ENCODE measurements at places on chromosomes 11 and 22.
A peak's percentile ranks its signal among the peaks of the same experiment; 100 is the strongest.

- no peak for DNase-seq
Measured at GRCh38 chr11:36700246-36700645, 102.2 kb upstream of the RAG2 start.

GRCh38 chr11:16779436-16779835 lies 41.0 kb downstream of the C11orf58 start:
- no peak for DNase-seq

GRCh38 chr11:130819625-130820024 lies 96.7 kb downstream of the SNX19 start:
- DNase-seq: no peak

DNA sequence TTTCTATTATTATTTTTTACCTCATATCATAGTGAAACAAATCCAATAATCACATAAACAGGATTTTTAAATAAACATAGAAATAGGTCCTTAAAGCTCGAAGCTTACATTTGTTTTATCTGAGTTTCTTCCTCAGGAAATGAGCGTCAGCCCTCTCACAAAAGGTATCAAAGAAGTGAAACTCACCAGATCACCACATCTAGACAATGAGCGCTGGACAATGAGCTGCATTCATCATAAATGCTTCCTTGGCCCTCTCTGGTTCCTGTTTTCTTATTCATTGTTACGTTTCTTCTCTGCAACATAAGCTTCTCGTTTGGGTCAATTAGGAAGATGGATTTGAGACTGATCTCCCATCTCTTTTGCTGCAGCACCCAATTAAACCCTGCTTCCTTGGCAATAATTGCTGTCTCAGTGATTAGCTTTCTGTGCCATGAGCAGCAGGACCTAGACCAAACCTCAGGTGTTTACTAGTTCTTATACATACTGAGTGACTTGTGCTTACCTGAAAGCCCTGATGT lies 649.9 kb upstream of the LUZP2 start:
- no peak for DNase-seq

GRCh38 chr11:12251666-12252560 lies 125.5 kb upstream of the PARVA start:
- no peak for DNase-seq

- DNase-seq: no peak
Measured at GRCh38 chr22:45911601-45912271, 65.2 kb downstream of the WNT7B start.

DNA sequence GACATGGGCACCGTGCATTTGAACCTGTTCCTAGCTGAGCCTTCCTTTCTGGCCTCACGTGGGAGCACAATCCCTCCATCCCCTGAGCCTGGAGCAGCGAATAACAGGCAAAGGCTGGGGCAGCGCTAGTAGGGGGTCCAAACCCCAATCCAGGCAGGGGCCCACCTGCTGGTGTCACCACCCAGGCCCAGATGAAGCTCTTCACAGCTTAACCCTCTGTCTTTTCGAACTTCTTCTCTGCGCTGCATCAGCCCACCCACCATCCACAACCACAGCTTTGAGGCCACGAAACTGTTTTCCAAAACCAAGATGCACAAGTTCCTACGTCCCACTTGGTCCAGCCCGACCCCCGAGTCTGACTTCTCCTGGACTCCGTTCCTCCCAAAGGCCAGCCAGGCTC lies 11.5 kb downstream of the KCNC1 start:
- DNase-seq: no peak

GRCh38 chr22:39517470-39517869 lies 2.9 kb upstream of the ATF4 start:
- DNase-seq: no peak

DNA sequence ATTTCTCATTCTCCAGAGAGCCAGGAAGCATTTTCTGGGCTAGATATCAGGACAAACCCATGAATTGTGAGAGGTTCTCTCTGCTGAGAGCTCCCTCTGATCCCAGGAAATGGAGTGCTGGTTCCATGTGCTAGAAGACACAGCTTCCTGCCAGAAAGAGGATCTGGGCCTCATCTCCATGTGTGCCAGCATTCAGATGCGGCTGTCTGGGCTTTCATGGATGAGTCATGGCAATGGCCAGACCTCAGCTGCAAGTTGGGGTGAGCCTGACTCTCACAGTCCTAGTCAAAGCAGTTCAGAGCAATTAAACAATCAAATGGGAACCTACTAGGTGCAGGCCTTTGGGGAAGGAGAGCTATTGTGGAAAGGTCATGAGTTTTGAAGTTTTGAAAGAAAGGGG lies 82.3 kb upstream of the EED start:
- no peak for DNase-seq

GRCh38 chr11:96075532-96075959 lies 151.6 kb upstream of the MTMR2 start:
- no peak for DNase-seq

GRCh38 chr22:42427167-42427566 lies 5.0 kb downstream of the NFAM1 start:
- no peak for DNase-seq

GRCh38 chr11:90491466-90491865 lies 268.6 kb upstream of the CHORDC1 start:
- no peak for DNase-seq

GRCh38 chr11:131074573-131074972 lies 158.3 kb upstream of the SNX19 start:
- no peak for DNase-seq

DNA sequence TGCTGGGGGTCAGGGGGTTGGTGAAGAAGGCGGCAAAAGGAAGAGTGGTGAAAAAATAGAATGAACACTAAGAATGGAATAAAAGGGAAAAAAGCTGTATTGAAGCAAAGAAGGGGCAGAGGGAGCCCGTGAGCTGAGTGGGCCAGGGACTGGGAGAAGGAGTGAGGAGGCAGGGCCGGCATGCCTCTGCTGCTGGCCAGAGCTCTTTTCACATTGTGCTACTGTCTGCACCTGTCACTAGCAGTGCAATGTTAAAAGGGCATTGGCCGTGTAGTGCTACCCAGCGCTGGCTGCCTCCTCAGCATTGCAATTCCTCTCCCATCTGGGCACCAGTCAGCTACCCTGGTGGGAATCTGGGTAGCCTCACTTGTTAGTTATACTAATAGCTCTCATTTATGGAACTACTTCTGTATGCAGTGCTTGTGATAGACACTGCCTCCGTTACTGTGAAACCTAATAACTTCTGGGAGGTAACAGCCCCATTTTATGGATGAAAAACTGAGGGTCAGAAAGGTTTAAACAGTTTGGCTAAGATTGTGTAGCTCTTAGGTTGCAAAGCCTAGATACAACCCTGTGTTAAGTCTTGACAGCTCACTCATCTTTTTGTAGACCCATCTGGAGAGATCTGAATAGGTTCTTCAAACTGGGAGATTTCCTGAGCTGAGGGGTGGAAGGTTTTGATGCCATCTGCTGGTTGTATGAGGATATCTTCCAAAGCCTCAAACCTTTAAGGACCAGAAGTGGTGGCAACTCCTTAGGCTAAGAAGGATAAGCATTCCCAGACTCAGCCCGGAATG lies 8.5 kb downstream of the YPEL4 start:
- DNase-seq: no peak

DNA sequence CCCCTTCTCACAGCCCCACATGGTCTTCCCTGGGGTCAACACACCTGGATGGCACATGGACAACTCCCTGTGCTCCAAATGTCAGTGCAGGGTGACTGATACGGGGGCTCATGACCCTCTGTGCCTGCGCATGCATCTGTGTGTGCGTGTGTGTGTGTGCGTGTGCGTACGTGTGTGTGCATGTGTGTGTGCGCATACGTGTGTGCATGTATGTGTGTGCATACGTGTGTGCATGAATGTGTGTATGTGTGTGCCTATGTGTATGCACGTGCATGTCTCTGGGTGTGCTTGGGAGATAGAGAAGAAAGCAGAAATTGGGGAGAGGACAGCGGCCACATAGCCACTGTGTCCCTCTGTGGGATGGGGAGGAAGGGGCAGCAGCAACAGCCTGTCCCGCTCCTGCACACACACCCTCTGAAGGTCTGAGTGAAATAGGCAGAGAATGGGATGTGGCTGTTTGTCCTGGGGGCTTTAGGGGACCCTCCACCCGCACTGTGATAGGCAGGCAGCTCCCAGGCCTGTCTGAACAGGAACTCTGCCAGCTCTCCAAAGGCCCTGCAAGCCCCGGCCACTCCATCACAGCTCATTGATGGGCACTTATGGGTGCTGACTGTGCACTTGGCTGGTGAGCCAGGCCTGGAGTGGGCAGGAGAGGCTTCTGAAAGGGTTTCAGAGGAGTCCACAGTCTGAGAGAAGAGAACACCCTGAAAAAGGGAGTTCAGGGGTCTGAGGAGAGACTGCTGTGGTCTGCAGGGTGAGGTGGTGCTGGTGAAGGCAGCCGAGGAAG lies 28.7 kb upstream of the PICK1 start:
- DNase-seq: no peak

GRCh38 chr11:82996966-82997606 lies 74.6 kb downstream of the RAB30 start:
- DNase-seq: no peak

DNA sequence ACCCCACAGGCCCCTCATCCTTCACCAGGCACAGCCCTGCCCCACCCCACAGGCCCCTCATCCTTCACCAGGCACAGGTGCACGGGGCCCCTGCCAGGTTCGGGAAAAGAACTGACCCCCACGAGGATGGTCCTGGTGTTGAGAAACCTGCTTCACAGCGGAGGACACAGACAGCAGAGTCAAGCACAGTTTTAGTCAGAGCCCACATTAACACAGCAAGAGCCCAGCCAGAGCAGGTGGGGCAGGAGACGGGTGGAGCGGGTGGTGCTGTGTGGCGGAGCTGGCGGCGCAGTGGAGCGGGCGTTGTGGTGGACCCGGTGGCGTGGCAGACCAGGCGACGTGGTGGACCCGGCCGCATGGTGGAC lies 1085.5 kb downstream of the BRD1 start:
- no peak for DNase-seq

GRCh38 chr11:117795638-117796455 lies 1.2 kb downstream of the DSCAML1 start:
- DNase-seq: peak; percentile 31

- DNase-seq: no peak
Measured at GRCh38 chr11:103380031-103380430, 270.8 kb downstream of the DYNC2H1 start.

- no peak for DNase-seq
Measured at GRCh38 chr11:13338019-13338426, 60.4 kb downstream of the BMAL1 start.

GRCh38 chr11:46728659-46729040 lies 9.6 kb downstream of the F2 start:
- DNase-seq: no peak

- DNase-seq: no peak
Measured at GRCh38 chr11:64022125-64022784, 13.5 kb upstream of the FLRT1 start.

DNA sequence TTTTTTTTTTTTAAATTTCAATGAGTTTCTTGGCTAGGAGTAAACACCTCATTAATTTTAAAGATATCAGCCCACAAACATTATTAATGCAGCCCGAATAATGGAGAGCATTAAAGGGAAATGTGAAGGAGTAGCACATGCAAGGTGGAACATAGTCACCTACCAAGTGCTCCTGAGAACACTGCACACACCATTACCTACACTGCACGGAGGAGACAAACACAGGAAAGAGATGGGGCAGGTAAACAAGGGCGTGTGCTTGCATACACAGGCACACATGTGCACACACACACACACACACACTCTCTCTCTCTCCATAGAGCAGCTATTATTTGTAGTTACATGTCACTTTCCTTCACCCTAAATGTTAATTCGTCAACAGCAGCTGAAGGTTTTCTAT lies 30.2 kb downstream of the HTR3B start:
- DNase-seq: no peak
